ENCODE measurements at places on chromosomes 5 and 9. TPM values are rescaled to one million over a fixed set of nuclear protein-coding genes. Genes with fewer than 3 reads are reported as not detected.

- H3K4me3 ChIP-seq = no peak overlapping the region
- no peak overlapping the region for H3K27ac ChIP-seq
- H3K27me3 ChIP-seq = no peaks in the 10 kb centered on the region
- no peaks in the 10 kb centered on the region for H3K4me1 ChIP-seq
- DNase-seq = no peak
Observed at GRCh38 chr9:100880284-100880683, 148.2 kb upstream of the PLPPR1 start.

GRCh38 chr5:40999142-40999541 is 72.0 kb downstream of the MROH2B start:
- H3K36me3 ChIP-seq = no peaks in the 10 kb centered on the region
- no peak overlapping the region for H3K27ac ChIP-seq
- no peak overlapping the region for H3K4me3 ChIP-seq
- peaks cover 36% of the 10 kb centered on the region for H3K4me1 ChIP-seq

GRCh38 chr5:158464383-158464782 is 605.4 kb upstream of the CLINT1 start:
- H3K27me3 ChIP-seq = no peaks in the 10 kb centered on the region
- no peak overlapping the region for H3K4me3 ChIP-seq
- DNase-seq = no peak
- peaks cover 30% of the 10 kb centered on the region for H3K4me1 ChIP-seq
- no peaks in the 10 kb centered on the region for H3K36me3 ChIP-seq
- peak overlapping the region; percentile 73 for H3K27ac ChIP-seq

DNA sequence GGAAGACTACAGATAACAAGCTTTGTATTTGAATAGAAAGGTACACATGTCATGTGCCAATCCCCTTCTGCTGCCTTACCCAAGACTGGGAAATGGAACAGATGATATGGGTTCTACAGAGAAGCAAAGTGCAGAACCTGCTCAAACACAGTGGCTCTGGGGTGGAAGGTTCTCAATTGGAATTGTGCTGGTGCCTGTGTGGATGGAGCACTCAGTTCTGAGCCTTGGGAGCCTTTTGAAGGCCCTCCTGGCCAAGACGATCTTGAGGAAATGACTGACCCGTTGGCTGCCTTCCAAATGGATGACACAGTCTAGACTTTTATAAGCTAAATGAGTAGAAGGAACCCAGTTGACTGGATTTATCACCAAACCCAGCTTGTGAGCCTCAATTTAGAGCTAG is 4.2 kb upstream of the PRSS3 start:
- no peak overlapping the region for H3K27ac ChIP-seq
- H3K27me3 ChIP-seq = no peaks in the 10 kb centered on the region
- H3K4me1 ChIP-seq = no peaks in the 10 kb centered on the region
- no peaks in the 10 kb centered on the region for H3K36me3 ChIP-seq
- H3K4me3 ChIP-seq = no peak overlapping the region

GRCh38 chr9:29906065-29906464 is 2332.8 kb upstream of the C9orf72 start:
- no peak overlapping the region for H3K4me3 ChIP-seq
- no peaks in the 10 kb centered on the region for H3K4me1 ChIP-seq
- H3K27me3 ChIP-seq = no peaks in the 10 kb centered on the region
- no peak for DNase-seq

DNA sequence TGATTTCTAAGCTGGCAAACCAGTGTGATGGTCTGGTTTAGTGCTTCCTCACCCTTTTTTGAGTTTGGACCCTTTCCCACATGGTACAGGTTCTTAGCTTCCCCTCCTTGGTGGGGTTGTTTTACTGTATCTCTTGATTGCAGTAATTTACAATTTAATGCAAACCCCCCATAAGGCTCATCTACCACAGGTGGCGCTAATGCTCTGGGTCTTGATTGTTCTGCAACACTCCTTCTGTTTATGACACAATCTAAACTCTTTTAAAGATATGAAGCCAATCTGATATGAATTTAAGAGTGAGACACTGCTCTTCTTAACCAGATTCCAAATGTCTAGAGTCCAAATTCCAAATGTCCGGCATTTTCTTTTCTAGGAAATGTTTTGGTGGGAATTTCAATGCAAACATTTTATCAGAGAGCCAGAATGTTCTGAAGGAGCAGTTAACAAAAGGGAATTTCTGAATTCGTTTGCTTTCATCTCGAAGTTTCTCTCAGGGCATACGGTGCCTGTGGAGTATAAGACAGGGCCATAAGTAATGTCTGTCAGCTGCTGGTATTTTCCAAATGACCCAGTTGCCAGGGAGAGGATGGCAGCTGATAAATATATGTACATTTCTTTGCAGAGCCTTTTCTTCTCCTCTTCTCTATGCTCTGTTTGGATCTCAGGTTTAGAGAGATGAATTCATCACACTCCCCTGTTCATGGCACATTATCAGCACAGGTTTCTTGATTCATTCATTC is 246.8 kb downstream of the ARHGAP26 start:
- H3K27ac ChIP-seq = no peak overlapping the region
- H3K36me3 ChIP-seq = peaks cover 4% of the 10 kb centered on the region
- no peak for DNase-seq

The CSNK1G3 gene
- total RNA-seq = 28.9 TPM

The OR1J2 gene
- total RNA-seq = not detected
